ENCODE measurements at places on chromosomes 11 and 22. TPM values are rescaled to one million over a fixed set of nuclear protein-coding genes. Genes with fewer than 3 reads are reported as not detected.

DNA sequence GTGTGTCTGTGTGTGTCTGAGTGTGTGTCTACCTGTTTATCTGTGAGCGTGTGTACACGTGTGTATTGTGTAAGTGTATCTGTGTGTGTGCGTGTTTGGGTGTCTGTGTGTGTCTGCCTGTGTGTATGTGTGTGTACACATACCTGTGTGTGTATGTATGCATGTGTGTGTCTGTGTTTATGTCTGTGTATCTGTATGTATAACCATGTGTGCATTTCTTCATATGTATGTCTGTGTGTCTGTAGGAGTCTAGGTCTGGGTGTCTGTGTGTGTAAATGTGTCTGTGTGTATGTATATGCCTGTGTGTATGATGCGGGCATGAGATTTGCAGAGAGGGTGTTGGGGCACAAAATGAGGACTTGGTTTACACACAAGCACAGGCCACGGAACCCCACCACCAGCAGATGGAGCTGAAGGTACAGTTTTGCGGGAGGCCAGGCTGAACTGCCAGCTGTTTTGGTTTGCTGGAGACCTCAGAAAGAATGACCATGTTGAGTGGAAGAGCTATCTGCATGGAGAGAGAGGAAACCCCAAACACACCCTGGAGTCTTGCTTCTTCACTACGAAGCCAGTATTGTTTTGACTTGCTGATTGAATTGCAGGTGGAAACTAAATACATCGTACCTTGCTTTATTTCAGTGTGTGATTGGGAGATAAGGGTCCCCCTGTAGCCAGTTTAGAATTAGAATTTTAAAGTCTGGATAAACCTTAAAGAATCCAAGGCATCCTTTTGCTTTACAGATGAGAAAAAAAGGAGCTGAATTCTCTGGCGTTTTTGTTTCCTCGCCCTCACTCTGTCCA is 497.2 kb downstream of the NTM start:
- DNase-seq, result peak; percentile 91

DNA sequence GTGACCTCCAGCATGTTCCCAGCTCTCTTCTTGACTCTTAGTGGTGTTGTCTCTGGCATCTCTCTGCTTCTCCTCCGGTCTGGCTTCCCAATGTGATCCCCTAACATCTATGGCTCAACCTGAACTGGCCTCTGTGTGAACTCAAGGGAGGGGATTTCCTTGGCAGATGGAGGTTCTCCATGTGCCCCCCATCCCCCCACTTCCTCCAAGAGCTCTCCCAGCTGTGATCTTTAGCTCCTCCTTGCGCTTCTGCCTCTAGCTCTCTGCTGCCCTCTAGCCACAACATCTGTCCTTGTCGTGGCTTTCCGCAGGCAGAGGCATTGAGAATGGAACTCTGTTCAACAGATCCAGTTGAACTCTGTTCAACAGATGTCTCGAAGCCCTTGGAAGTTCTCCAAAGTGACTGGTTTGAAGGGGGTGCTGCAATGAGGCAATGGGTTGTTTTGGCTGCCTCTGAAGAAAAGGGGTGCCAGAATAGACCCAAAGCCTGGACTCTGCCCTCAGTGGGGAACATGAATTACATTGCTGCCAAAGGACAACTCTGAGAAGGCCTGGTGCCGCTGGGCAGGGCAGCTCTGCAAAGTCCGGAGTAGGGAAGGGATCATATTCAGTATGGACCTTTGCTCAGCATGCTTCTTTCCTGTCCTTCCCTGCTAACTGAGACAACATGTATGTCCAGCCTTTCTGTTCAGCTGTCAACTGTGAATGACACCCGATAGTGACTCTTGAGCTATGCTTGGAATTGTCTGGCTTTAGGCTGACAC is 61.9 kb downstream of the ADM start:
- peak; percentile 52 for DNase-seq

DNA sequence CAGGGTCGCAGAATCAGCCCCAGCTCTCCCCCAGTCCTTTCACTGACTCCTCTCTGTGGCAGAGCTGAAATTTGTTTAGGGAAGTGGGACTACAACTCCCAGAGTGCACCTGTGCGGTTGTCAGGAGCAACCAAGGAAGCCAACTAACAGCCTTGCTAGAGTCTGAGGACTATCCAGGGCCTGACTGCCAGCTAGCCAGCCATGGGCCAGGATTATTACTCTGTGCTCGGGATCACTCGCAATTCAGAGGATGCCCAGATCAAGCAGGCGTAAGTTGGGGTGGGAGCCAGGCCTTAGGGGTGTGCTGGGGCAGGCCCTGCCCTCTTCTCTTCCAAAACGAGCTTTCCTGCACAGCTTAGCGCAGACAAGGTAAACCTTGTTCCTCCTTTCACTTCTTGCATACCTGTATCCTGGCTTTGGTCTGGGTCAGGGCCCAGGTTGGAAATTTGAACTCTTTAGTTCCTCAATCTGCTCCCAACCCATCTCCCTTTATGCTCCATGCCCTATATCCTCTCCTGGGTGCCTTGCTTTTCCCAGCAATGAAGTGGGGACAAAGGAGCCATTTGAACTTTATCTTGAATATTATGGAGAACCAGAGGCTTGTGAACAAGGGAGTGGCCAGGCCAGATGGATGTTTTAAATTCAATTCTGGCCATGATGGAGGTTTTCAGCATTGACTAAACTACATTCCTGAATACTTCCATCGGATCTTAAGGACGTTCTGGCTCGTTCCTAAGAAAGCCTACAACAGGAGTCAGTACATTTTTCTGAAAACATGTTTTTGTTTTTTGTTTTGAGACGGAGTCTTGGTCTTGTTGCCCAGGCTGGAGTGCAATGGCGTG is at the start of gene DNAJB13:
TSS of gene DNAJB13 (plus strand) at position 158 of the 842 bp plus-strand sequence. CDS start at position 202, 44 bp downstream.
- DNase-seq, result peak; percentile 54

- DNase-seq, result no peak
Measured at GRCh38 chr11:59426361-59427067, at the start of gene OR5A2. TSS of gene OR5A2 (minus strand) at chr11:59426413. CDS start at chr11:59422953, 3,460 bp downstream.

DNA sequence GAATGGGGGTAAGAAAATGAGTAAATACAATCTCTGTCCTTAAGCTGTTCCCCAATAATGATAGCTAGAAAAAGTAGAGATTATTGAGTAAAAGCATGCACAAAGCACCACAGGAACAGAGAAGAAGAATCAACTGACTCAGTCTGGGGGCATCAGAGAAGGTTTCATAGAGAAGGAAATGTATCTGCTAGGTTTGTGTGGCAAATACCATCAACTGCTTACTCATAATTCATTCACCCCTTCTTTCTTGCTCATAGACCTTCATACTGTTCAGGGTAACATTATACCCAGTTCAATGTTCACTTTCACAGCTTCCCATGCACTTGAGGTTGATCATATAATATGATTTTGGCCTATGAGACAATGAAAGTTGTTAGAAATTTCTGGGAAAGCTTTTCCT is 85.2 kb upstream of the SCUBE2 start:
- DNase-seq, result no peak

ALDH3B1 gene
- 2.1 TPM for total RNA-seq

- no peak for DNase-seq
Measured at GRCh38 chr11:7527029-7527428, 13.2 kb downstream of the PPFIBP2 start.

DNA sequence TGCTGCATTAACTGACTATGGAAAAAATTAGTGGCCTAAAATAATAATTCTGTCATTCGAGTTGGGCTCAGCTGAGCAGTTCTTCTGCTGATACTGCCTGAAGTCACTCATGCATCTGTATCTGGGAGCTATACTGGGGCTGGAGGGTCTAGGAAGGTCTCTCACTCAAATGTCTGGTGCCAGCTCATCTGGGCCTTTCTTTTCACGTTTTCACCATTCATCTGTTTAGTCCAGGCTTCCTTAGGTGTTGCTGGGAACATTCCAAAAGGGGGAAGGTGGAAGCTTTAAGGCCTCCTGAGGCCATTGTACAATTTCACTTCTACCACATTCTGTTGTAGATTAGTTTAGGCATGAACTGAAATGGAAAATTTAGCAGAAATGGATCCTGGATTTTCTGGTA is 28.0 kb downstream of the YAP1 start:
- DNase-seq, result no peak

TMEM191C gene
- 13.5 TPM for total RNA-seq

DNA sequence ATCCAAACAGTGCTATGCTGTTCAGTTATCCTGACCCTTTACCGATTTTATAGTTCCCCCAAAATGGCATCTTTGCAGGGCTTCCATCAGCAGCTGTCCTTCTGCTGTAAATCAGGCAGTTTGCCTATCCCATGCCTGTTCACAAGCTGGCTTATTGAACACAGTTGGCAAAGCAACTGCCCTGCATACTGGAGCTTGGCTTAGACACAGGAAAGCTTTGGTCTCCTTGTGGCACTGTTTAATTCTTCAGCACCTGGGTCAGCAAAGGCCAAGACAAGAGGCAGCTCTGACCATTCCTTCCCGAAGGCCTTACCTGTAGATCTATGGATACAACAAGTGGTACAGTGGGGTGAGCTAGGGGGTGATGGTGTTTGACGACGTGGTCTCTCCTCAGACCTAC is 32.2 kb downstream of the TSPAN18 start:
- peak; percentile 77 for DNase-seq

APOL5 gene
- not detected for total RNA-seq

DNA sequence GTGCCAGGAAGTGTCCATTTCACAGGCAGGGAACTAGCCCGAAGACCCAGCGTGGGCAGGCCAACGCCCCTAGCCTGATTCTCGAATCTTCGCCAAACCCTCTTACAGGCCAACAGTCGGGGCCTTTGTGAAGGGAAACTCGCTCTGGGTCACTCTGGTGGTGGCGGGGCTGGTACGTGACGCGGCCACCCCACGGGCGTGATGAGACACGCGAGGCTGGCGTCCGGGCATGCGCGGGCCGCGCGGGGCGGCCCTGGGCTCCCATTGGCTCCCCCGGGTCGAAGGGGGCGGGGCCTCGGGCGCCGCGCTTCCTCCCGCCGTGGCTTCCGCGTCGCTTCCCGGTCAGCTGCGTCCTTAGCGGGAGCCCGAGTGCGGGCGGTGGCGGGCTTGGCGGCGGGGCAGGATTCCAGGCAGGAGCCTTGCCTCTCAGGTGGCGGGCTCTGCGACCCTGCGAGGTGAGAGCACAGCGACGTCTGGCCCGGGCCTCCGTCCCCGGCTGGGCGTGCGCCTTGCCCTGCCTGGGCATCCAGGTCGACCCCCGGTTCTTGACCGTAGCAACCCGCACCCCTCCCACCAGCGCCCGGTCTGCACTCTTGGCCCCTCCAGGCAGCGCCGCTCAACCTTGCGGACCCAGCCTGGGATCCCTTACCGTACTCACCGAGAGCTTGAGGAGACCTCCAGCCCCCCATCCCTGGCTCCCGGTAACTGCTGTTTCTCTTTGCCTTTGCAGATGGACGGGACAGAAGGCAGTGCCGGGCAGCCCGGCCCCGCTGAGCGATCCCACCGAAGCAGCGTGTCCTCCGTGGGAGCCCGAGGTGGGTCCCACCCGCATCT is at the start of gene FRMD8:
TSS of gene FRMD8 (plus strand) at position 331 of the 834 bp plus-strand sequence. CDS start at position 731, 400 bp downstream.
- DNase-seq, result peak; percentile 85

DNA sequence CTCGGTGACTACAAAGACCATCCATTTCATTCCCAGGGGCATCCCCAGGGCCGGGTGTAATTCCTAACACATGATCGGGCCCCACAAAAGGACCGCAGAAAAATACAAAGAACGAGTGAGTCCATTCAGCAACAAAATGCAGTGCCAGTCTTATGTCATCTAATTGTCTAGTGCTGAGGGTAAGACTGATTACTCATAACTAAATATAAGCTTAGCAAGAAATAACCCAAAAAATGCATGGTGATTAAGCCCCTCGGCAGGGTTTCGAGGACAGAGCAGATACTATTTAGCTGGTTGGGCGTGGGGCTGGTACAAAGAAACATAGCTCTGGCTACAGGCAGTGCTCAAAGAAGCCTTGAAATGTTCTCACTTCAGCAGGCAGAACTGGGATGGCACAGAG is 1078.9 kb downstream of the OPCML start:
- no peak for DNase-seq

RAD9A gene
- total RNA-seq, result 20.3 TPM

METTL15 gene
- total RNA-seq, result 13.9 TPM

LRP4 gene
- total RNA-seq, result 7.2 TPM

IGSF9B gene
- total RNA-seq, result 0.74 TPM
